ENCODE measurements at places on chromosomes 6 and 20.
A peak's percentile ranks its signal among the peaks of the same experiment; 100 is the strongest.

DNA sequence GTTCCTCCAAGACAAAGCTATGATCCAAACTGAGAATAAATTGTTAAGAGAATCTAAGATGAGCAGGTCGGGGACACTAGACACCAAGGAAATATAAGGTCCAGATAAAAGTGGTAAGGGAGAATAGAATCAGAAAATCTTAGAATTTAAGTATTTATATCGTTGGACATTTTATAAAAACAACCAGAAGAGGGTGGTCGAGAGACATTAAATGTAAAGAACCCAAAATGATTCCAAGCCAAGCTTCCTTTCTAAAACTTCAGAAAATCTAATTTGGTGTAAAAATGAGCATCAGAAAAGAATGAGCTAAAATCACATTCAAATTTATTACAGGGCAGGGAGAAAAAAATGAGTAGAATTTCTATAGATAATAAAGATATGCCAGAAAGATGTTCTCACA lies 97.8 kb upstream of the OGFRL1 start:
- peak; percentile 66 for DNase-seq

- DNase-seq, result no peak
These were observed 226.2 kb downstream of the ERMARD start for GRCh38 chr6:169977434-169978265.

GRCh38 chr6:26377719-26378118 lies 5.2 kb upstream of the BTN2A2 start:
- no peak for DNase-seq

DNA sequence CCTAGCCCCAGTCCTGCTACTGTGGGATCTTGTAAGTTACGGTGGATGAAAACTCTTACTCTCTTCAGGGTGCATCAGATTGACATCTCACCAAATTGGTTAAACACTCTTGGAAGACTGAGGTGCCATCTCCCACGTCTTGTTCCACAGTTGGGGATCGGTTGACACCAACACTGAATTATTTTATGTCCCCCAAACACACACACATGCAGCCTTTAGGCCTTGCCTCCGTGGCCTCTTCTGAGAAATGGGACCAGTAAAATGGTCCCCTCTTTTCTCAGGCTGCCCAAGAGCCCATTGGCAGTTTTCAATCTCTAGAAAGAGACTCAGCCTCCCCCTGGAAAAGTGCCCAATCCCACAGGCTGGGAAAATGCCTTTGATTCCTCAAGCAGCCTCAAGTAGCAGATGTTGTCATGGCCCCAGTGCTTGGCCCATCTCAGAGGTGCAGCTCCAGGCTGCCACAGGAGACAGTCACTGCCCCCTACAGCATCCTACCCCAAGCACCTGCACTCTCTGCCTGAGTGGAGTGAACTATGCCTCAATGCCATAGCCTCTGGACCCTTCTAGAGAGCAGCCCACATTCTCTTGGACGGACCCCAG lies 163.9 kb downstream of the ANKRD60 start:
- DNase-seq, result no peak

GRCh38 chr6:143516690-143517446 lies 5.3 kb upstream of the FUCA2 start:
- DNase-seq, result peak; percentile 75

DNA sequence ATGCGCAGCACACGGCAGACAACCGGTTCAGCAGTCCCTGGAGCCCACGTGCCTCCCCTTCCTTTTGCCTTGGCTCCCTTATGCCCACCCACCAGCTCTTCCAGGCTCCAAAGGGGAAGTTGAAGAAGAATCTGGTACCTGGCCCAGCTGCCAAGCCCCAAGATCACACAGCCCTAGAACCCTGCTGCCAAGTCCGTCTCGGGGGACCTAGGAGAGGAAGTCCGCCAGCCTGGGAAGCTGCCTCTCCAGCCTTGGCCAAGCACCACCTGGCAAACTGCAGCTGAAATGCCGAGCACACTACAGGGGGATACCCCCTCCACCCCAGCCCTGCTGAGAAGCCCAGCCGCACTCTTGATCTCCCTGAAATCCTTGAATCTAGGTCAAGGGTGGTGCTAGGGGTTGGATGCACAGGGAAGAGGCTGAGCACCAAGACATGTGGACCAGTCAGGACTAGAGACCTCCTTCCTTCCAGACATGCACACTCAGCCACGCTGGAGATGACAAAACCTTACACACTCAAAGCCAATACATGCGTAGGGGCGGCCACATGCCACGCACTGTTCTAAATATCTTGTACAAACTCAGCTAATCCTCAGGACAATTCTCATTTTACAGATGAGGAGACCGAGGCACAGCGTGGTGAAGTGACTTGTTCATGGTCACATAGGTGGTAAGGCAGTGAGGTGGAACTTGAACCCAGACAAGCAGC lies 124.1 kb downstream of the PREX1 start:
- no peak for DNase-seq

DNA sequence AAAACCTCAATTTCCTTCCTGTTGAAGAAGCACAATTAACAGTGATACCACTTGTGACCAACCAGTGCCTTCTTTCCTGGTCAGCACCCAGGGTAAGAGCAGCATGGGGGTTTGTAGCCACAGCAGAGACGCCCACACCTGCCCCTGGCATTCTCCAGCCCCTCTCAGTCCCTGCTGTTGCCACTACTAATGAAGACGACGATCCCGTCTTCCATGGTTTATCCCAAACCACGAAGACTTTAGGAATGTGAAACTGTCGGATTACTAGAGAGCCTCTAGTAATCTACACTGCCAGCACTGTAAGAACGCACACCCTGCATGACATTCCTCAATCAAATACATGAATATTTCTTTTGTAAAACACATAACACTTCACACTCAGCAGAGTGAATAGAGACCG lies 60.0 kb downstream of the GINS1 start:
- DNase-seq, result no peak

DNA sequence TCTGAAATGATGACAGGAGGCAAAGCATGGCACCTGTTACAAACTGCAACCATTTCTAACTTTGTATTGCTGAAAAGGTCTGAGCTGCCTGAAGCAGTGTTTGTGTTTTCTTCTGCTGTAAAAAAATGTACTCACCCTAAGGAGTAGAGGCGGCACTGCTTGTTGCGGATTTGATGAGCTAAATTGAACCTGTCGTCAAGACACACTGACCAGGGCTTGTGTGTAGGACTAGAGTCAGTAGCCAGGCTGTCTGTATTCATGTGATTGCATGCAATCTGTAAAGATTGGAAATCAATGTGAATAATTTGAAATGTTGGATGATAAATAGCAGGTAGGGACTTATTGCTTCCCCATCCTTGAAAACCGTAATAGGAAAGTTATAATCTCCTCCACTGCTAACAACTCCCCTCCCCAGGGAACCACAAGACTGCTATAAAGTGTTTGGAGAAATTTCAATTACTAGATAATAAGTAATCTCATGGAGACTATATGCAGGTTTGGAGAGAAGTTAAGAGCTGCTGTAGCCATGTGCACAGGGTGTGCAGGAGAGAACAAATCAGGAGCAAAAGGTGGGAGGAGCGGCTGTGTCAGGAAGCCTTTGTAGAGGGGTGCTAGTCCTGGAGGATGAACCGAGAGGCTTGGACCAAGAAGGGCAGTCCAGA lies 42.8 kb downstream of the METTL24 start:
- DNase-seq, result no peak

DNA sequence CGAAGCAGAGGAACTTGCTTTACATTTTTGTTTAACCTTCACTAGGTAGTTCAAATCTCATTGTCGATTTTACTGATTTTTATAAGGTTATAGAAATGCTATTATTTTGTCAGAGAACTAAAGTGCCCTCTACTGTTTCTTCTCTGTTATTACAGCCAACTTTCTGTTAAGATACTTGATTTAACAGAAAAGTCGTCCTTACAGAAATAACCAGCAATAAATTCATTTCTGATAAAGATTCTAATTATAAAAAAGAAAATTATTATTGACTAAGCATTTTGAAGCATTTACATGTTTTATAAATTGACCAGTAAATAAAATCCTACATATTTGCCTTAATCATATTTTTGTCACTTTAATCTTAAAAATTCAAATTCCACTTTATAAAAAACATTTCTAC lies 60.8 kb downstream of the OGFRL1 start:
- peak; percentile 69 for DNase-seq

- no peak for DNase-seq
These were observed 281.7 kb upstream of the PRDM1 start for GRCh38 chr6:105804424-105804823.

DNA sequence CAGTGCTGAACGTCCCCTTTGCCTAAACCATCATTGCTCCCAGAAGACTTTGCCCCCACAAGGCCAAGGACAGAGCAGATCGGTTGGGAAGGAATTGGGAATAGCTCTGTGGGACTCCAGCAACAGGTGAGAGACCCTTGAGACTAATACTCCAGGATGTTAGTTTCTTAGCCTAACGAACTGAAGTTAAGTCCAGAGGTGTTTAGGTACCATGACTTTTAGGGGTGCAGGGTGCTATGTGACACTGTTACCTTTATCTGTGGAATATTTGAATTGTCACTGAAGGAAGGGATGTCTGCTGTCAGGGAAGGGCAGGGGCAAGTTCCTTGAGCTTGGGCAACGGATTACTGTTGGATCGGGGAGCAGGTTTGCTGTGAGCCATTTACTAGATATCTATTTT lies 1.9 kb downstream of the BLCAP start:
- no peak for DNase-seq

DNA sequence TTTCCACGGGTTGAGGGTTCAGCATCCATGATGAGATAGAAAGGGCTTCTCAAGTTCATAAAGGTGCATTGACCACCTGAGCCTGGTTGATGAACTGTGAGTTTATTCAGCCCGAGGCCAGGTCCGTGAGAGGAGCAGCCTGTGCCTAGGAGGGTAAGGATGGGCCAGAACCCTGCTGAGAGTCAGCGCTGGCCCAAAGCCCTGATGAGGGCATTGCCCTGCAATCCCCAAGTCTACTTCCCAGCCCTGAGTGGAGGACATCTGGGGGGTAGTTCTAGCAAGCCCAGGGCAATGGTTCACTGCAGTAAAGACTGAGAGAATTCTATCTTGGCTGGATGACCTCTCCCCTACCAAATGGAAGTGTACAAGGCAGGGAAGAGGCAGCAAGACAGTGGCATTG lies 123.3 kb upstream of the NXT1 start:
- no peak for DNase-seq

- peak; percentile 68 for DNase-seq
These were observed 193.8 kb upstream of the SNX9 start for GRCh38 chr6:157629220-157629619.

DNA sequence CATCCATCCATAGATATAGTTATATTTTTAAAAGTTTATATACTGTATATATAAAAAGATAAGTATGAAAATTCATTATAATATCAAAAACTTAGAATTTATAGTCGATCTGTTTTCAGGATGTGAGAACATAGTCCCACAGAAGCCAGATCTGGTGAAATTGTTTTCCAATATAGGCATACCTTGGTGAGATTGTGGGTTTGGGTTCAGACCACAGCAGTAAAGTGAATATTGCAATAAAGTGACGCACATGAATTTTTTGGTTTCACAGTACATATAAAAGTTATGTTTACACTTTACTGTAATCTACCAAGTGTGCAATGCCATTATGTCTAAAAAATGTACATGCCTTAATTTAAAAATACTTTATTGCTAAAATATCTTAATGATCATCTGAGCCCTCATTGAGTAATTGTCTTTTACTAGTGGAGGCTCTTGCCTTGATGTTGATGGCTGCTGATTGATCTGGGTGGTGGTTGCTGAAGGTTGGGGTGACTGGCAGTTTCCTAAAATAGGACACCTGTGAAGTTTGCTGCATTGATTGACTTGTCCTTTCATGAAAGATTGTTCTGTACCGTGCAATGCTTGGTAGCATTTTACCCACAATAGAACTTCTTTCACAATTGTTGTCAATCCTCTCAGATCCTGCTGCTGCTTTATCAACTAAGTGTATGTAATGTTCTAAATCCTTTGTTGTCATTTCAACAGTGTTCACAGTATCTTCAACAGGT lies 29.8 kb downstream of the AIG1 start:
- no peak for DNase-seq

DNA sequence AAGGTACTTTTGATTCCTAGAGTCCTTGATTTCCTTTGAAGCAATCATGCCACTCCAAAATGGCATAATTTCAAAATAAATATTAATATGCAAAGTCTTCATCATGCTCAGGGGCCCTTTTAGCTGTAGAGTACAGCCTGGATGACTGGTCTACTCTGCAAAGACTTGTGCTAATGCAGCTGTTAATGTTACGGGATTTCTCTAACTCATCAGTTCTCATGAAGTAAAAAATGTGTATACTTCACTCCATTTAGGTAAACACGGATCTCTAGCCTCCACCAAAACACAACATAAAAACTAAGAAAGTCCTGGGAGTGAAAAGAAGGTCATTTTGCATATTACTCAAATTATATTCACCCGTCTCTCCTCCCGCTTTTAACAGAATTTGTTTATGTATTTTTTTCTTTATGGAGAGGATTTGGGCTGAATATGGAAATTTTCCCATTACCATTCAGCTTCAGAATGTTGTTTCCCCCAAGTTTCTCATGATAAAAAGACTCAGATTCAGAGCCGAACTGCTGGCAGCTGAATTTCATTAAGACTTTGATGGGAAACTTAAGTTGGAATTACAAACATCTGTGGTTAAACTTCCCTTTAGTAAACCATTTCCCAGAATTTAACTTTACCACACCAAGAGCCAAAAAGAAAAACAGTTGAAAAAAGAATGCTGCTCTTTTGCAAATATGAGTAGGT lies 8.7 kb downstream of the LAMA4 start:
- no peak for DNase-seq

DNA sequence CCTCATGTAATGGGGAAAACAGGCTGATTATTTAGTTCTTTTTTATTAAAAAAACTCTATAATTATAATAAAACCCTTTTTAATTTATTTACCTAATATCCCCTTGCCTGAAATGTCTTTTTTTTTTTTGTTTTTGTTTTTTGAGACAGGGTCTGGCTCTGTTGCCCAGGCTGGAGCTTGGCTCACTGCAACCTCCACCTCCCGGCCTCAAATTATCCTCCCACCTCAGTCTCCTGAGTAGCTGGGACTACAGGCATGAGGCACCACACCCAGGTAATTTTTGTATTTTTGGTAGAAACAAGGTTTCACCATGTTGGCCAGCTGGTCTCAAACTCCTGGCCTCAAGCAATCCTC lies 30.3 kb upstream of the HBS1L start:
- DNase-seq, result no peak

DNA sequence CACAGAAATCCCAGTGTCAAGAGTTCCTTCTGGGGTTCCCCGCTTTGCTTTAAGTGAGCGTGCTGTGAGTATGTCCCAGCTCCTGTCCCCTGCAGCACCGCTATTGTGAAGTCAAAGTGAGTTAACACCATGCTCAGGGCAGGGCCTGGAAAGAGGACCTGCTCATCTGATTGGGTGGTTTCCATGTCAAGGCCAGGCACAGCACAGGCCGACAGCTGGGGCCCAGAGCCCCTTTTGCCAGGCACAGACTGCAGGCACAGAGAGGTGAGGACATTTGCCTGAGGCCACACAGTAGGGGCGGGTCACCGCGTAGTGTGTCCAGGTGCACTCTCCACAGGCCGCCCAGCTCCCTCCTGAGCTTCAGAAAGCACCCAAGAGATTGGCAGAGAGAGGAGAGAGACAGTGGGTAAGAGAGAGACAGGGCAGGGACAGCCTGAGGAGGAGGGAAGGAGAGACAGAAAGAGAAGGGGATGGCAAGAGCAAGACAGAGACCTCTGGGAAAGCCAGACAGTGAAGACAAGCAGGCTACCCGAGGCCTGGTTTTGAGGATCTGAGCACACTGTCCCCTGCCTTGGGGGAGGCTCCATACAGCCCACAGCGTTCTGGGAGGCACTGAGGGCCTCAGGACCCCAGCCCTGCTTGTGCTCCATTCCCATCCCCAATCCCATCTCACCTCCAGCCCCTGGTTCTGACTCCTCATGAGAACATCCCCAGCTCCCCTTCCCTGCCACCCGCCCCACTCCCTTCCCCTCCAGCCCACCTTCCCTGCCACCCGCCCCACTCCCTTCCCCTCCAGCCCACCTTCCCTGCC lies 6.5 kb upstream of the BPIFB1 start:
- DNase-seq, result no peak

- DNase-seq, result no peak
These were observed 636 bp upstream of the EEF1A1 start for GRCh38 chr6:73521351-73521985.
